ELF-1 (cell line): ENCODE measurements at places on chromosomes 6 and 20.

GRCh38 chr6:14059791-14060436, 57.7 kb upstream of the CD83 start:
- DNase-seq = no peak

- DNase-seq = no peak
Measured at GRCh38 chr6:156602066-156602385, 175.2 kb upstream of the ARID1B start.

- DNase-seq = no peak
Measured at GRCh38 chr20:15842872-15843271, 730.4 kb downstream of the KIF16B start.

- DNase-seq = peak; percentile 89
Measured at GRCh38 chr20:38725931-38726803, 1.9 kb downstream of the SLC32A1 start.

DNA sequence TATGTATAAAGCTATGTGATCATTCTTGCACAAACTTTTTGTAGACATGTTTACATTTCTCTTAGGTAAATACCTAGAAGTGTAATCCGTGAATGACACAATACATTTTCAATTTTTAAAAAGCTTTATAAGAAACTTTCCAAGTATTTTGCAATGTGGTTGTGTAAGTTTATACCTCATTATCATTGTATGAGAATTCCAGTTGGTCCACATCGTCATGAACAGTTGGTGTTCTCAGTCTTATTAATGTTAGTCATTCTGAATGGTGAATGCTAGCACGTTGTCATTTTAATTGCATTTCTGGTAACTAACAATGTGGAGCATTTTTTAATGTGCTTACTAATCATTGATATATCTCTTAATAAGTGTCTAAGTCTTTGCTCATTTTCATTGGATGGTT, 116.5 kb upstream of the F13A1 start:
- no peak for DNase-seq

DNA sequence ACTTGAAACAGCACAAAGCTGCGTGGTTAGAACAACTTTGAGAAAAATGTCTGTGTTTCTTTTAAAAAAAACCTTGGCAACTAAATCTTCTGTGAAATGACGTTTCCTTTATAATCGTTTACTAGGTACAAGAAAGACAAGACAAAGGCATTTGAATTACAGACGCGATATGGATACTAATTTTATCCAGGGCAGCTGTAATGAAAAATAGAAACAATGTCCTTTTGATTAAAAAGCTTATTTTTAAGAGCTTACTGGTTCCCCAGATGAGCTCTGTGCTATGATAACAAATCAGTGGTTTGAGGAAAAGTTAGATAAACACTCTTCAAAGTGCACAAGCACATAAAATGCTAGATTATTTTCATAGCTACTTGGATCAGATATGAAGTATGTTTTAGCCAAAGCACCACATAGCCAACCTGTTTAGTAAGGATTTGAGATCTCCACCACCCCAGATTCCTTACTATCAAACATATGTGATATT, 1.6 kb upstream of the SYNCRIP start:
- no peak for DNase-seq

DNA sequence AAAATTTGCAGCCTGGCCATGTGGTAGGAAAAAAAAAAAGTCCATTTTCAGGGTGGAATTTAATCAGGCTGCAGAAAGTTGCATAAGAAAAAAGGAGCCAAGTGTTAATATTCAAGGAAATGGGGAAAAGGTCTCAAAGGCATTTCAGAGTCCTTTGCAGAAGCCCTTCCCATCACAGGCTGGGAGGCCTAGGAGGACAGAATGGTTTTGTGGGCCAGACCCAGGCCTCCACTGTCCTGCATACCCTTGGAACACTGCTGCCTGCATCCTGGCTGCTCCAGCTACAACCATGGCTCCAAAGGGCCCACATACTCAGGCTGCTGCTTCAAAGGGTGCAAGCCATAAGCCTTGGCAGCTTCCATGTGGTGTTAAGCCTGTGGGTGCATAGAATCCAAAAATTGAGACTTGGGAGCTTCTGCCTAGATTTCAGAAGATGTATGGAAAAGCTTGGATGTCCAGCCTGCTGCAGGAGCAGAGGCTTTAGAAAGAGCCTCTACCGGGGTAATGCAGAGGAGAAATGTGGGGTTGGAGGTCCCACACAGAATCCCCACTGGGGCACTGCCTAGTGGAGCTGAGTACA, 239.0 kb upstream of the STXBP5 start:
- no peak for DNase-seq

DNA sequence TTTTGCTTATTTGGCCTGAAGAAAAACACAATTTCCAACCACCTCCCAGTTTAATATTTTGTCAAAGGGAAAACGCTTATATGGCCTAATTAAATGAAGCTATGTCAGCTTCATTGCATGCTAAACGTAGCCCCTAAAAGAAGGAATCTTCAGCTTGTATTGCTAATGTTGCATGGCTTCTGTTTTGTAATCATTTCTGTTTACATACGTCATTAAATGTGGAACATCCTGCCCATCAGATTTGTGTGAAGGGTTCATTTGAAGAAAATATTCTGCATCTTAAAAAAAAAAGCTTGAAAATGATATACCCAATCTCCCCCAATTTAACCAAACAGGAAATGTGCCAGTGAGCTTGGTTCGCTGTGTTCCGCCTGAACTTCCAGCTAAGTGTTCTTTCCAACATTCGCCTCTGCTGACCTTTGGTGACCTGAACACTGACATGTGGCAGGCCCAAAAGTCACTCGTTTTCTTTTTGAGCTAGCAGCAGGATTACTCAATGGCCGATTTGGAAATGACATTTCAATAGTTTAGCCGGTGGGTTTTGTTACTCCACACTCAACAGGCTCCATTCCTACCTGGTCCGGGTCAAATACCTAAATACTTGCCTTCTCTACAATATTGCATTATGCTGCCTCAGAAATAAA, 12.7 kb upstream of the SIRT5 start:
- DNase-seq = no peak

- no peak for DNase-seq
Measured at GRCh38 chr6:160194808-160195207, 63.8 kb downstream of the SLC22A2 start.

GRCh38 chr6:26556263-26557070, 18.3 kb downstream of the HMGN4 start:
- peak; percentile 95 for DNase-seq

DNA sequence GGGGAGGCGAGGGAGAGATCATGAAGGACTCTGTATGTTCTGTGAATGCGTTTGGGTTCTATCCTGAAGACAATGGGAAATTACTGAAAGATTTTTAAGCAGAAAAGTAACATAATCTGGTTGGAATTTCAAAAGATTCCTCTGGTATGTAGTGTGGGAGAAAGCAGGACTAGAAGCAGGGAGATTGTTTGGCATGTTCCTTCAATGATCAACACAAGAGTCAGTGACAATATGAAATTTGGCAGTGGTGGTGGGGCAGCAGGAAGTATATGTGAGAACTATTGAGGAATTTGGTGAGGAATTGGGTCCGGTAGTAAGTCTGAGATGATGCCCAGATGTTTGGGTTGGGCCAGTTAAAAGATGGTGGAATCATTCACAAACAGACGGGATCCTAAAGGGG, 348.7 kb downstream of the CD83 start:
- DNase-seq = no peak
